ENCODE measurements at places on chromosomes 5 and 9.

DNA sequence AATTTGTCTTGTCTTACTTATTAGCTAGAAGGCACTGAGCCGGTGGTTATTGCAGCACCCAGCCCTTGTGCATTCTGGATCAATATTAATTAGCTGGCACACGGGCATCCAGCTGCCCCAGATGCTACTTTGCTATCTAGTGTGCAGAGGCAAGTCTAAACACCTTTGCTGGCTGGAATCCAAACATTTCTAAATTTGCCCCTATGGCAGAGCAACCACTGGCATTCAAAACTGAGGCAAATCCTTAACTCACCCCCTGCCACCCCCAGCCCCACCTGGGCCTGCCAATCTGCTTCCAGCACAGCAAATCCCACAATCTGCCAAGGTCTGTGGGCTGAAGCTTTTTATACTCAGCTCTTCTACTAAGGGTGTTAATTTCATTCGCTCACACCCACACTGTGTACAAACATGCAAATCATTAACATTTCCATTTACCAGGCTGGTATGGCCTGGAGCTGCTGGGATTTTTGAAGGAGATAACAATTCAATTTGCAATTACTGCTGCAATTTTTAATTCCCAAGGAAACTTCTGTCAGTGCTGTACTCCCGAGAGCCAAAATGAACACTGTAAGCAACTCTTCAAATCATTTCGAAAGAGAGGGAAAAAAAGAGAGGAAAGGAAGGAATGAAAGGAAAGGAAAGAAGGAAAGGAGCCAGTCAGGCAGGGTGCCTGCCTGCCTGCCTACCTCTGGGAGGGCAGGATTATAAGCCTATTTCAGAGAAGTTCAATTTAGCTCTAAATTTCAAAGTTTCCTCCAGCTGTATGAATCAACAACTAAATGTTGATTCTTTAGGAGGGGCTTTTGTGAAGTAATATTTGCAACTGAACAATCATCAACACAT is 35.5 kb downstream of the RAPGEF1 start:
- no peak for DNase-seq

GRCh38 chr5:14216372-14216771 is 73.2 kb downstream of the TRIO start:
- no peak for DNase-seq

DNA sequence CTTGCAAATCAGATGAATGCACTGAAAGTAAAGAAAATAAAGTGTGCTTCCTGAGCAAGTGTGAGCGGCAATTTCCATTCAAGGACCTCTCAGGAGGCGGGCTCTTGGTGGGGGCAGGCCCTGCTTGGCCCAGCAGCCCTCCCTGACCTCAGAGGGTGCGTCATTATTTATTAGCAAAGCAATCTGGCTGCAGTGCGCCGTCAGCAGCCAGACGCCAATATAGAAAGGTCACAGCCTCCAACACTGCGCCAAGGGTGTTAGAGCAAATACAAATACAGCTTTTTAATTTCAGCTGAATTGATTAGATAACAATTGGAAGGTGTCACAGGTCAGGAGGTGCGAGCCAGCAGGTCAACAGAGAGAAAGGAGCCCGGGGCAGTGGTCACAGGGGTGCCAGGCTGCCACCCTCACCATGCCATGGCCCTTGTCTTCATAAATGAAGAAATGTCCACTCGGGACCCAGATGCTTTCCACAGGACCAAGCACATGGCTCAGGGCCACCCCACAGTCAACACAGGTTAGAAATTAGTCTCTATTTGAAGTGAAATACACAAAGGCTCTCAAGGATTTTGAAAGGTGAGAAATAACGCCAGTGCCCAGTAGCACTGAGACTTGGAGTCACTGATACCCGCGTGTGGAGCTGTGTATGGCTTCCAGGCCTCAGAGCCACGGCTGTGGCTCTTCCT is 309.8 kb downstream of the IRX2 start:
- DNase-seq, result no peak

DNA sequence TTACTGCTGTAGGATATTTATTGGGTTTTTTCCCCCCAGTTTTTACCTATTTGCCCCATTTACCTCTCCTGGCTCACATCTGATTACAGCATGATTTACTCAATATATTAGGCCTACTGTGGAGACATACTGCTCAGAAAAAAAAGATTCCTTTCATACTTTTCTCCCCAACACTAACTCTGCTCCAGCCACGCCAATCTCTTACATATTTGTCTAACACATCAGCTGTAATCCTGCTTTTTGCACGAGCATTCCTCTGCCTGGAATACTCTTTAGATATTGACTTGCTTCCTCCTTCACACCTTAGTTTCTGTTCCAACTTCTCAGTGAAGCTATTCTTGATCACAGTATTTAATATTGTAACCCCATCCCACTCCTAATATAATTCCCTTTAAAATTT is 158.1 kb upstream of the VCAN start:
- no peak for DNase-seq

DNA sequence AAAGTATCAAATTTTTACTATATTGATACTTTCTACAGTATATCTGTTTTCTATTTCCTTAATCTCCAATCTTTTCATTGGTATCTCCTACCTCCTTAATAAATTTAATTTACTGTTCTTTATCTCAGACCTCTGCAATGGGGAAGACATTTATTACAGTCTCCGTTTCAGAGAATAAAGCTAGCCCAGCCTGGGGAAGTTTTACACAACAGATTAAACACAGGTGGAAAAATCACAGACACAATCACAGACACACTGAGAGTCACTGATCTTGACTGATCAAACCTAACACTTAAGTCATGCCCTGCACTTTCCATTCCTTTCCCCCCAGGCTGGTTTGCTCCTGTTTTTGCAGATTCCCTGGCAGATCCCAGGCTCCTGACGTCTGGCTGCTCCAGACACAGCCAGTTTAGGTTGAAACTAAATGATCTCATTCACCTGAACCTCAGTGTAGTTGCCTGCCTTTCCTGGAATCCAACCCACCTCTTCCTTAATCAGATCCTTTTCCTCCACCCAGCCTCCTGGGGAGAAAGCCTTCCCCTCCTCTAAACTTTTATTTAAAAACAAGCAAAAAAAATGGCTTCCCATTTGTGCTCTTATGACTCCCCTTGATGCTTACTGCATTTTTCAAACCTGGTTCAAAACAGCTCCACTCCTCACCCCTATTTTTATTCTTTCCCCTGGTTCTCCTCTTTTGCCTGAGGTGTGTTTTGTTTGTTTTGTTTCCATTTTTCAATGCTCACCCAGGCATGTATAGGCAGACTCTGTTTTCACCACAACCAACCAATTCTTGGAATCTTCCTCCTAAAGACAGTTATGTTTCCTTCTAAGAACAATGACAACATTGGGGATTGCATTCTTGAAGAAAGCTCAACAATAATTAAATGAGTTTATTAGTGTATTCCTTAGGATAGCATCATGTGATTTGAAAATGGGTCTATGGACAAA is 29.5 kb upstream of the OSMR start:
- DNase-seq, result no peak

- no peak for DNase-seq
Observed at GRCh38 chr5:171486613-171487012, 67.2 kb downstream of the FGF18 start.

DNA sequence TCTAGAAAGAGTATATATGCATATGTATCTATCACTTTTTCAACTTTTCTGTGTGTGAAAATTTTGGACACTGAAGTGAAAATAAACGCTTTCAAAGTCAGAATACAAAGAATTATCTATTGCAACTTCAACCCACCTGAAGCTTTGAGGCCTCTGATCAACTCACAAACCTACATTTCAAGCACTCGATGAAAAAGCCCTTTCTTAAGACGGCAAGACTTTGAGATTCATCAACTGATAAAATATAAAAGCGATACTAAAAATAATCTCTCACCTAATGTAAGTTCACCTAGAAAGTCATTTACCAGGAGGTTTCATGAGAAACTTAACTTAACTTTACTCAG is 1.2 kb downstream of the GOLPH3 start:
- no peak for DNase-seq

DNA sequence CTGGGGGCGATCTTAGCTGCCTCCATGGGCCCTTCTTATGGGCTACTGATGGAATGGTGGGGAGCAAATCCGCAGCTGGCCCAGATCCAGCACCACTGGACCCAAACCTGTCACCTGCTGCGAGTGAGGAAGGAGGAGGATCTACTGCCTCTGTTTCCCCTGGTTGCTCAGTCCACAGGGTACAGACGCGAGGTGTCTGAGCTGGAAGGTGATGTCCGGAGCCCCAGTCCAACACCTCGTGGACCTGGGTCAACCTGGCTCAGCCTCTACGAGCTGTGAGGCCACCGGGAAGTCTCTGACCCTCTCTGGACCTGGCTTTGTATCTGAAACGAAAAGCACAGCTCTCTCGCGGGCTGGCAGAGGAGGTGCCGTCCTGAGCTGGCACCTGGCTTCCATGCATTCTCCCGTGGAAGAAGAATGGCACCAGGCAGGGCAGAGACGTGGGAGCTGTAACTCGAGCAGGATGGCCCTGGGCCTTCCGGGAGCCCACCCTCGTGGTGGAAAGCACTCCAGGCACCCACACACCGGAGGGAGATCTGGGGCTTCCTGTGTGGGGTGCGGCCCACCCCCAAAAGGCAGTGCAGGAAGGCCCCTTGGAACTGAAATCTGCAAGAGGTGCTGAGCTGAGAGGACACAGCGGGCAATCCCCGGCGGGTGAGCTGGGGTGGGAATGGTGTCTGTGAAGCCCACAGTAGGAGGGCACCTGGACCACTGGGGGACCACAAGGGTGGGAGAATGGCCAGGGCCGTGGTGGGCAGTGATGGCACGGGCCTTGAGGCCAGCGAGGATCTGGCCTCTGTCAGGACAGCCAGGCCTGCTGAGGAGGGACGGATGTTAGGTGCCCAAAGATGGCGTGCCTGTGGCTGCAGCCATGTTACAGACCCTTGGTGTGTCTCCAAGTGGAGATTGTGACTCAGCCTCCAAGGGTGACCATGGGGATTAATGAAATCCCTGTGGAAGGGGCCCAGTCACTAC is 133.4 kb downstream of the OLFM1 start:
- DNase-seq, result no peak

DNA sequence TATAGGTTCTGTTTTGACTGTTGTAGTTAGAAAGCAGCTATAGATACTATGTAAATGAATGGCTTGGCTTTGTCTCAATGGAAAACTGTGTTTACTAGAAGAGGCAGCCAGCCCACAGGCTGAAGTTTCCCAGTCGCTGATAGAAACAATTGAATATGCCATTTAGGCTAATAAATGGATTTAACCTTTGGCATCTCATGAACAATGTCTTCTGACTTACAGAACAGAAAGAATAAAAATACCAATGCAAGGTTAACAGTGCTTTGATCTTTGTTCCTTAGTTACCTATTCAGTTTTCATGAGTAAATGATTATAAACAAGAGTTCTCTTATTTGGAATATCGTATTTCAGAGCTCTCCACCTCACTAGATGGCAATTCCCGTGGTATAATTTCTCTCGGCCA is 120.6 kb downstream of the PAM start:
- DNase-seq, result no peak

GRCh38 chr5:1509346-1510085 is 14.2 kb downstream of the LPCAT1 start:
- no peak for DNase-seq

DNA sequence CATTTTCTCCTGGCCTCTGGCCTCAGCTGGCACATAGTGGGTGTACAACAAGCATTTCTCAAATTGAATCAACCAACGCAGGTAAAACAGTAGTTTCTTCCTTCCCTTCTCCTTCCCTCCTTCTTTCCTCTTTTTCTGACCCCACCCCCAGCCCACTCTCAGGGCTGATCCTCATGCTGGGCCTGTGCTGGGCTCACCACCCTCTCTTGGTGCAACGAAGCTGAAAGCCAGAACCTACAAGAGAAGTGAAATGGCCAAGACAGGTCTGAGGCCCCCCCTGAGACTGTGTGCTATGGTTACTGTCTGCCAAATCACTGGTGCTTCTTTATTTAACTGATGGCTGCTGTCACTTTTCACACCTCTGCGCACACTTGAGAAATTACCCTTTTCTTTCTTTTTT is 53.0 kb upstream of the BOD1 start:
- DNase-seq, result no peak

DNA sequence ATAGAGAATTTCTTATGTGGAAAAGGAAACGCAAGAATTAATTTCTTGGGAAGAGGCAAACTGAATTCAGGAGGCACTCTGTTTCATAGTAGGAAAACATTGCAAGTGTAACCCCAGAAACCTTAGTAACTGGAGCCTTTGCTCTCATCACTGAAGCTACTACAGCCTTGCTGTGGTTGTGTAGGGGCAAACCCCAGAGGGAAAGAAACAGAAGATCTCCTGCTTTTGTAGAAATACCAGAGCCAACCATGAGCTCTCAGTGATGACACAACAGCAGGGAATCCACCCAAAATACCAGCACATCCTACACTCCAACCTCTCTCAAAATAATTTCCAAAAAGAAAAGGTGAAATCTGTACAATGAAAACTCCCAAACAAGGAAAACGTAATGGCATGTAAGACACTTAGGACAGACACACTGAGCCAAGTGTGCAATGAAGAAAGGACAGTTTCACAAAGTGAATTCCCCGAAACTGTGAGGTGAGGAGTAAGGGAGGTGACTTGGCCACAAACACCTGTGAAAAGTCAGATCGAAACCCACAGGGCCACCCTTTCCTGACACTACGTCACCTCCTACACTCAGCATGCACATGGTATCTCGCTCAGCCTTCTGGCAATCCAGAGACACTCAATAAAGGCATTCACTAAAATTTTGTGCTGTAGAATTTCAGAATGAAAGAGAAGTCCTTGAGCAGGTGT is 8.5 kb upstream of the ACSL6 start:
- DNase-seq, result no peak

GRCh38 chr5:142402752-142403318 is 78.0 kb upstream of the SPRY4 start:
- no peak for DNase-seq

DNA sequence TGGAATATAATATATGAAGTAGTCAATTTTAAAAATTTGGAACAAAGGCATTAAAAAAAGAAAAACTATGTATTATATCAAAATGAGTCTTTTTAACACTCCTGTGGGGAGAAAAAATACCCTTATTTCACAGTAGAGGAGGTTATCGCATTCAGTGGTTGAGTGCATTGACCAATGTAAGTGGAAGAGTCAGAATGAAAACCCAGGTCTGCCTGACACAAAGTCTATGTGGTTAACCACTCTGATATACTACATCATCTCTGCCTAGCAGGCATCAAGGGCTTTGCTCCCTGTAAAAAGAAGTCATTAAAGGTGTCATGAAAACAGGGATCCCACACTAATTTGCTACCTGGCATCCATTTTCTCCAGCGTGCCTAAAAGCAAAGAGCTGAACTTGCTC is 417.2 kb upstream of the C9orf72 start:
- no peak for DNase-seq

- DNase-seq, result no peak
Observed at GRCh38 chr5:181149355-181149754, 2.0 kb downstream of the OR2V2 start.

DNA sequence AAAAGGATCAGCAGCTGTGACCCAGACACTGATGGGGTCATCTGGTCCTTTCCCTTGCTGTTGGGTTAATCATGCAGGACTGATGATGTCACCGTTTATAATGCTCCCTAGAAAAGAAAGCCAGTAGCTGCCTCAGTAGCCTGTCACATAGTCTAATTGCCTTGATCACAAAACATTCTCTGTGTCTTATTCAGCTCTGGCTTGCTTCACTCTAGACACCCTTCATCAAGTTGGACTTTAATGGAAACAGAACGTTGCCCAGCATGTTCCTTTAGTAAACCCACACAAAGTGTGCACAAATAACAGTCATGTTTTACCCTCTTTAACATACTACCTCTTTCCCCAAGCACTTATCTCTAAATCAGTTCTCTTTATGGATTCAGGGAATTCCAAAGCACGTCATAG is 170.8 kb downstream of the SGCD start:
- DNase-seq, result no peak

- no peak for DNase-seq
Observed at GRCh38 chr9:126673689-126674364, 60.1 kb downstream of the LMX1B start.

- DNase-seq, result no peak
Observed at GRCh38 chr5:135133698-135134515, 99.9 kb upstream of the PITX1 start.

All from fibroblast of the conjunctiva (primary cell).